ENCODE measurements at places on chromosomes 11 and 22.

DNA sequence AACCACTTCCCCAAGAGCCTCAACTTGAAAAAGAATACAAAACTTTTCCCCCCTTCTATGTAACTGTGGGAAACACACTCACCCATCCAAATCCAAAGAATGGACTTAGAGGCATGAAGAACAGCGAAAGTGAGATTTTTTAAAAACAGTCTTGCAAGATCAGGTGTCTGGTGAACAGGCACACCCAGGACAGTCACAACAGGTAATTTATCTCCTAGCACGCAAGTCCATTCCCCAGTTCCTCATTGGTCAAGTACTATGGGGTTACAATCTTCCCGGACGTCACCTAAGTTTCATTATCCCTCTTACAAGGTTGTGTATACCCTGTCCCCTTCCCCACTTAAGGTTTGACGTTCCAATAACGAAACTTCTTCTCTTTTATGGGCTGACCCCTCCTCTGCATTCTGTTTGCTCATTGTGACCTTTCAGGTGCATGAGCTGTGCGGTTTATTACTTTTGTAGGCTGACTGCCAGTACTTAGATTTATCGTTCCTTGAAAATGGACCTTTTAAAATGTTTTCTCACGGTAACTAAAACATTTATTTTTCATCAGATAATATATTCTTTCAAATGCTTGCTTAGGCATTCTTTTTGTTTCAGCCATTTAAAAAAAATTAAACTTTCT, 1401.9 kb downstream of the FAM181B start:
- no peak for DNase-seq

GRCh38 chr22:39954584-39955055, 5.6 kb upstream of the TMA7B start:
- no peak for DNase-seq

- DNase-seq, result no peak
Observed at GRCh38 chr11:13277768-13278608, at the start of gene BMAL1. Gene BMAL1 (plus strand): TSS chr11:13277790. CDS start chr11:13354309, 76,519 bp downstream.

- DNase-seq, result no peak
Observed at GRCh38 chr11:59180168-59180776, 8.3 kb downstream of the DTX4 start.

DNA sequence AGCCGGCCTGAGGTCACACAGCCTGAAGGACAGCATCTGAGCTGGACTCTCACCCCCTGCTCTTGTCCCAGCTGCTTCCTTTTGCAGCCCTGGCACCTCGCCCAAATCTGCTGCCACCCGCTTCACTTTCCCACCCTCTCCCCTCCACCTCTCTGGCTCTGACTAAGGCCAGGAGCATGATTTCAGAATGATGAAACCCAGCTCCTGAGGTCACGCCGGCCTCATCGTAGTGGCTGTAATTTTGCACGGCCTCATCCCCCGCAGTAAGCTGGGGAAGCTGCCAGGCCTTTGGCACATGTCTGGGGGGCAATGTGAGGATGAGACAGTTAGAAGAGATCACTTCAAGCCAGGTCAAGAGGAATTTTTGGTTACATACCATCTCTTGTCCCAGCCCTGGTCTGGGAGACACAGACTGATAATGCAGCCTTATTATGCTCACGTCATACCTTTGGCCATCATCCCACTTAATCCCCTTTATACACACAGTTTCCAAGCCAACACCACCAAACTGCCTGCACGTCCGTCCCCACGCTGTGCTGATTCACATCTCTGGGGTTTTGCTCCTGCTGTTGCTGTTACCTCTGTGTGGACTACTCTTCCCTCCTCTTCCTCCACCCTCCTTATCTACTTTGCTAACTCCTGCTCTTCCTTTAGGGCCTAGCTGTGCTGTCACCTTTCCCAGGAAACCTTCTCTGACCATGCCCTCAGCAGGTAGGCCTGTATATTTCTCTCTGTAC, 58.1 kb downstream of the CHRDL2 start:
- DNase-seq, result no peak

- no peak for DNase-seq
Observed at GRCh38 chr11:9038541-9038940, 34.7 kb upstream of the NRIP3 start.
